Lower lobe of right lung (tissue), 2 donors: ENCODE measurements at places on chromosomes 5 and 9.

- DNase-seq: no peak
These were observed 5.2 kb downstream of the GABRP start for GRCh38 chr5:170788626-170789304.

DNA sequence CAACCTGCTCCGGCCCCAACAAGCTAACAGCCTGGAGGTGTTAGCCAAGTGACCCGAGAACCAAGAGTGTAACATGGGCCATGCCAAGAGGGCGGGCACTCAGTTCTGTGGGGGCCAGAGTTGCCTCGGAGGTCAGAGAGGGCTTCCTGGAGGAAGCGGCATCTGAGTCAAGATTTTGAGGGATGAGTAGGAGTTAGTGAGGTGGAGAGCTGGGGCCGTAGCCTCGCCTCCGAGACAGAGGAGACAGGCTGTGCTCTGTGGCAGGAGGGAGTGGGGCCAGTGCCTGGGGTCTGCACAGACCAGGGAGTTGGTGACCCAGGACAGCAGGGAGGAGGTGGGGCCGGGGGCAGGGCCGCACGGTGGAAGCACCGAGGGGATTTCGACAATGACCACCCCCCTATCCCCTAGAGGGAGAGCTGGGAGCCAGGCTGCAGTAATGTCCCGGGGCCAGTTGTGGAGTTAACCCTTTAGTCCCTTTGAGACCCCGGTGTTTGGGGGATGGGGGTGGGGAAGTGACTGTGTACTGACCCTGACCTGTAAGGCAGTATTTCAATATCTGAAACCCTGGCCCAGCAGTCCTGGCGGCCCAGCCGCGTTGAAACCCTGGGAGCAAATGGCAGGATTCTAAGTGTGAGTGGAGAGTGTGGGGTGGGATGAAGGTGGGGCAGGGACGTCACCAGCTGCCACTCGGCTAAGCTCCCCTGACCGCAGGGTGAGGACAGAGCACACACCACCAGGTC is 148.7 kb upstream of the COL5A1 start:
- no peak for DNase-seq

- no peak for DNase-seq
These were observed 259.6 kb downstream of the EPB41L4A start for GRCh38 chr5:112159435-112159834.

DNA sequence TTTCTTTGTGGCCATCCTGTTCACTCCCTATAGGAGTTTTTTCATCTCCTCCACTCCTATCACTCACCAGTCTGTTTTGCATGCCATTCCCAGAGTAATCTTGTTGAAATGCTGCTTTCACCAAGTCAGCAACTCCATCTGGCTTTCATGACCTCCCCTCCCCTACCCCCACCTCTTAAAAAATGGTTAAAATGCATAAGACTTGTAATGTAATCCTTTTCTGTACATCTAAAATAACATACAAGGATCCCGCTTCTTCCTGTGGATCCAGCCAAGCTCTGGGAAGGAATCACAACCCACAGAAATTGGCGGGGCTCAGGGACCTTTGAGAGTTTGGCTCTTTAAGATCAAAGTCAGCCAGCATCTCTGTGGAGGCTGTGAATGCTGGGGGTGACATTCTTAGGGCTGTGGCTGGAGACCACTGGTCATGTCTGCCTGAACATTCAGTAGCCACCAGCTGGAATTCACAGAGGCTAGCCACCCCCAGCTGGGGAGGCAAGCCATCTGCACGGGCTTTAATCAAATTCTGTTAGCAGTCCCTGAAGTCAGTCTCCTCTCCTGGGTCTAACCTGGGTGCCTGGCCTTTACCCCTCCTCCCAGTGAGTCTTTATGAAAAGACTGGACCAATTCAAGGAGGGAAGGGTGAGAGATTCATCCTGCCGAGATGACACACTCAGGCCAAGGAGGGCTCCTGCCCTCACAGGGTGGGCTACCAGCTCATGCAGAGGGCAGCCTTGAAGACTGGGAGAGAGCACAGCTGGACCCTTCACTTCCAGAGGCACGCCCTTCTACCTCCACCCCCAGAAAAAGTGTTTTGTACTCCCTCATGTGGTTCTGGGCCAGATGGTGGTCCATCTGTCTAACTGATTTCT is 132.9 kb downstream of the LIFR start:
- DNase-seq: no peak

GRCh38 chr5:15592728-15593127 is 92.7 kb downstream of the FBXL7 start:
- no peak for DNase-seq

DNA sequence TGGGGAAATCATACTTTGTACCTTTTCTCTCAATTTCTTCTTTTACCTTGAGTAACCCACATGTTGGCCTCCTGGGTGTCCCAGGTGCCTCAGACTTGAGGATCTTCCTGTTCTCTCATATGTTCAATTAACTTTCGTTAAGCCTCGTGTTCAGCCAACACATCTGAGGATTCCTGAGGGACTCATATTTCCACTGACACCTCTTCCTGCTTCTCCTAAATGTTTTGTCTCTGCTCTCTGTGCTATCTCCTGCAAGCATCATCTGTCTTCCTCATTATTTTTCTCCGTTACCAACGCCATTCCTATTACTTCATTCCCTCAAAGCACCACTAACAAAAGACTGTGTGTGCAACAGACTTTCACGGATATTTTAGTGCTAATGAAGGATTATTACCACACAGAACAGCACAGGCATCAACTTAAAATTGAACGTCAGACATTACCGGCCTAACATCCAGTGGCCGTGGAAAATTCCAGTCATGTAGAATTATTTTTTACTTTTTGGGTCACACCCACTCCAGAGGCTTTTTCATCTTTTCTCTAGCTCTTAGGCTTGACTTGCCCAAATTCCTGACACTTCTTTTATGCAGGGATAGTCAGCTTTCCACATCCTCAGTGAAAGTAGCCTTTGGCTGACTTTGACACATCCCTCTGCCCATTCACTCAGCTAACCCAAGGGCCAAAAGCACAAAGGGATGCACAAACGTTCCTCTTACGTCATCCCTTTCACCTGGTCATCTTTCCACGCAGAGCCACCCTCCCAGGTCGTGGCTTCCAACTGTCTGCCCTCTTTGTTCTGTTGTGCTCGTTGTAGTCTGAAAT is 46.0 kb upstream of the OSMR start:
- DNase-seq: no peak

GRCh38 chr5:127306647-127307046 is 16.1 kb downstream of the MEGF10 start:
- DNase-seq: no peak

- DNase-seq: no peak
These were observed 236.6 kb upstream of the ACTBL2 start for GRCh38 chr5:57719216-57719615.

- no peak for DNase-seq
These were observed 68.4 kb downstream of the COL27A1 start for GRCh38 chr9:114223564-114224246.
